ENCODE measurements at places on chromosomes 2 and 18. TPM values are rescaled to one million over a fixed set of nuclear protein-coding genes. Genes with fewer than 3 reads are reported as not detected.

ZC3H6 gene
- total RNA-seq = 0.11 TPM

ELOA2 gene
- not detected for total RNA-seq

MC4R gene
- not detected for total RNA-seq

CCDC68 gene
- total RNA-seq = 2.7 TPM

REG3G gene
- not detected for total RNA-seq

PRSS56 gene
- total RNA-seq = 0.11 TPM

Measured in A549 treated with GW870086 at 1 μM for 4 hours (cell line).